Frontal cortex (tissue), 4 donors: ENCODE measurements at places on chromosomes 2 and 18.

- no peak for DNase-seq
Observed at GRCh38 chr2:95539290-95539689, 52.5 kb upstream of the TRIM43 start.

- no peak for DNase-seq
Observed at GRCh38 chr2:9010866-9011265, 7.4 kb upstream of the MBOAT2 start.

GRCh38 chr18:11689669-11690565 is 853 bp downstream of the GNAL start:
- peak; percentile 41 for DNase-seq

DNA sequence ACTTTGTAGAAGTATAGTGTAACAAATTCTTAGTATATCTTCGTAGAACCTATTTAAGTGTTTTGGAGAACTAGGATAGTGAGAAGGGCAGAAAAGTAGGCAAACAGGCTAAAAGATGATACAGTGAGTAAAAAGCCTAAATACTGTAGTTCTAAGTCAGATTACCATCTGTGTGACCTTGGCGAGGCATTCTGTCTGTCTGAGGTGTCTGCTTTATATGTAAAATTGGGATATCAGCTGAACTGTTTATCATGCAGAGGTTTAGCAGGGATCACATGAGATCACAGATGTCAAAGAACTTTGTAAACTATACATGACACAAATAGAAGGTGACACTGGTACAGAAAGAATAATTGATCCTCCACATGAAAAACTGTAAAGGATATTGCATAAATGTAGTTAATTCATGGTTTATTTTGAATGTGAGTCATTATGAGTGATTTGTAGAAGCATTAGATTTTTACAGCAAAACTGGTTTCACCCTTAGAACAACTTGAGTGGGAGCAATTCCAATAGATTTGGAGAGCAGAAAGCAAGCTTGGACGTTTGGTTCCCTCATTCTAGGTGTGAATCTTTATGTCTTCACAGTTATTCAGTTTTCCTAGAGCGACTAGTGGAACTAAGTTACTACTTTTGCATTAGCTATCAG is 41.9 kb downstream of the TAF1B start:
- no peak for DNase-seq

DNA sequence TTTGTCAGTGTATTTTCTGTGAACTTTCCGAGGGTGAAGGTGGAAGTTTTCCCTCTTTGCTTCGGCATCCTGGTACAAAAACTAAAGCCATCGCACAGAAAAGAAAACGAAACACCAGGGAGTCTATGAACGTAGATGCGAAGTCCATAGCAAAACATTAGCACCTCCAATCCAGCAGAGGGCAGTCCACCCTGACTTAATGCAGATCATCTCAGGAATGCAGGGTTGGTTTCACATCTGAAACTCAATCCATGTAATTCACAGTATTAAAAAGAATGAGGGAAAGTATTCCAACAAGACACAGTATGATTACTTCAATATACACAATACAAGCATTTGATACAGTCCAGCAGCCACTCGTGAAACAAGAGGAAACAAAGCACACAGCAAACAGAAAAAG is 70.8 kb downstream of the RTP5 start:
- no peak for DNase-seq

GRCh38 chr2:134912361-134912760 is 6.3 kb upstream of the CCNT2 start:
- DNase-seq = no peak

GRCh38 chr2:74502147-74502719 is 2.8 kb upstream of the LBX2 start:
- no peak for DNase-seq
